Fibroblast of lung (primary cell): ENCODE measurements at places on chromosomes 7 and 10. TPM values are rescaled to one million over a fixed set of nuclear protein-coding genes. Genes with fewer than 3 reads are reported as not detected.

- no peak overlapping the region for H3K27ac ChIP-seq
- no peaks in the 10 kb centered on the region for H3K36me3 ChIP-seq
- H3K4me1 ChIP-seq: no peaks in the 10 kb centered on the region
- no peaks in the 10 kb centered on the region for H3K27me3 ChIP-seq
- no peak overlapping the region for H3K4me3 ChIP-seq
- DNase-seq: no peak
These were observed 33.4 kb downstream of the VWDE start for GRCh38 chr7:12370249-12370648.

DNA sequence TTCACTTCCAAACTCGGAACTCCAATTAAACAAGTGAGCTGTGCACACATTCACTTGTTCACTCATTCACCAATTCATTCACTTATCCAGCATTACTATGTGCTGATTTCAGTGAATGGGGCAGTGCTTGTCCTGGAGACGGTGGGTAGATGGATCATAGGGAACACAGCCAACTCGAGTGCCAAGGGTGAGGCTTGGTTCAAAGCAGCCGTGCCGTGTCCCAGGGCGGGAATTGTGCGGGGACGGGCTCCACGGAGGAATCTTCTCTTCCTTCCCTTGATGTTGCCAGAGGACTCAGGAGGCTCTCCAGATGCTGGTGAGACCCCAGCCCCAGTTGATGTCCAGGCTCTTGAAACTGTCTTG lies 2.9 kb downstream of the SH2D4B start:
- DNase-seq: no peak
- no peak overlapping the region for H3K27ac ChIP-seq
- no peaks in the 10 kb centered on the region for H3K36me3 ChIP-seq
- H3K4me3 ChIP-seq: no peak overlapping the region
- no peaks in the 10 kb centered on the region for H3K27me3 ChIP-seq
- no peaks in the 10 kb centered on the region for H3K4me1 ChIP-seq

GRCh38 chr10:15476337-15476736 lies 105.2 kb upstream of the FAM171A1 start:
- peaks cover 5% of the 10 kb centered on the region for H3K4me1 ChIP-seq
- H3K27me3 ChIP-seq: no peaks in the 10 kb centered on the region
- H3K36me3 ChIP-seq: no peaks in the 10 kb centered on the region

- H3K27ac ChIP-seq: no peak overlapping the region
- H3K27me3 ChIP-seq: no peaks in the 10 kb centered on the region
- H3K36me3 ChIP-seq: no peaks in the 10 kb centered on the region
- H3K4me1 ChIP-seq: no peaks in the 10 kb centered on the region
- peak; percentile 53 for DNase-seq
These were observed 103.2 kb upstream of the TMEM106B start for GRCh38 chr7:12107841-12108254.

GRCh38 chr10:94027197-94027596 lies 33.5 kb downstream of the PLCE1 start:
- DNase-seq: peak; percentile 83
- no peaks in the 10 kb centered on the region for H3K36me3 ChIP-seq
- H3K27me3 ChIP-seq: no peaks in the 10 kb centered on the region
- no peak overlapping the region for H3K27ac ChIP-seq

- peaks cover 17% of the 10 kb centered on the region for H3K4me1 ChIP-seq
- no peaks in the 10 kb centered on the region for H3K27me3 ChIP-seq
- no peak for DNase-seq
- no peak overlapping the region for H3K27ac ChIP-seq
- H3K36me3 ChIP-seq: no peaks in the 10 kb centered on the region
- no peak overlapping the region for H3K4me3 ChIP-seq
These were observed 305.6 kb downstream of the RPS24 start for GRCh38 chr10:78339251-78339650.

The SPOCK2 gene
- total RNA-seq: 0.26 and 0.33 TPM in 2 replicates

The GJD4 gene
- 0.17 TPM in 1 of 2 replicates, not detected in the other for total RNA-seq
